Anterior cingulate cortex (tissue), 58 donors: ENCODE measurements at places on chromosomes 4 and X.
A peak's percentile ranks its signal among the peaks of the same experiment; 100 is the strongest.

GRCh38 chrX:43703211-43703791 lies 47.2 kb downstream of the MAOA start:
- DNase-seq: no peak

DNA sequence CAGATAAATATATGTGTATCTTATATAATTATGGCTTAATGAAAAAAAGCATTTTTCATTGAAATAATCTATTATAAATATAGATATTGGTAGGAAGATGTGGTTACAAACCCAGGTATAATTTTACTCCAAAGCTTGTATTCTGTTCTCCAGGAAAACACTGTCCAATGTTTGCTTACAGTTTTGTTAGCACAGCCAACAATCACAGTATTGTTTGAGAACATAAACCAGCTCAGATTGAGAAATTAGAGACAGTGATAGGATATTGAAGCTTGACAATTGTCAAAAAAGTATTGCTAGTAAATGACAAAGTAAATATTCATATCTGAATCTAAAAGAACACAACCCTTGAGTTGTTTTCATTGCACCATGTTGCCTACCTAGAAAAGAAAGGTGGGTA lies 228.8 kb downstream of the ADGRL3 start:
- DNase-seq: no peak

DNA sequence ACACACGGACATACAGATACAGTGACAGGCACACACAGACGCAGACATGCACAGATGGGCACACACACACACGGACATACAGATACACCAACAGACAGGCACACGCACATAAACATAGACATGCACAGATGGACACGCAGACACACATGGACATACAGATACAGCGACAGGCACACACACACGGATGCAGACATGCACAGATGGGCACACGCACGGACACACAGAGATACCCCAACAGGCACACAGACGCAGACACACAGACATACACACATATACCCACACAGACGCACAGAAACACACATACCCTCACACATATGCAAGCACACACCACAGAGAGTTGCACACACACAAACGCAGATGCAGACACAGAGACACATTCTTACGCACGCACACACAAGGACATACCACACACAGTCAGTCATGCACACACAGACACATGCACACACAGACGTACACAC lies 24.4 kb upstream of the SLC25A6 start:
- DNase-seq: no peak

GRCh38 chr4:38177035-38177546 lies 216.9 kb downstream of the PTTG2 start:
- no peak for DNase-seq

DNA sequence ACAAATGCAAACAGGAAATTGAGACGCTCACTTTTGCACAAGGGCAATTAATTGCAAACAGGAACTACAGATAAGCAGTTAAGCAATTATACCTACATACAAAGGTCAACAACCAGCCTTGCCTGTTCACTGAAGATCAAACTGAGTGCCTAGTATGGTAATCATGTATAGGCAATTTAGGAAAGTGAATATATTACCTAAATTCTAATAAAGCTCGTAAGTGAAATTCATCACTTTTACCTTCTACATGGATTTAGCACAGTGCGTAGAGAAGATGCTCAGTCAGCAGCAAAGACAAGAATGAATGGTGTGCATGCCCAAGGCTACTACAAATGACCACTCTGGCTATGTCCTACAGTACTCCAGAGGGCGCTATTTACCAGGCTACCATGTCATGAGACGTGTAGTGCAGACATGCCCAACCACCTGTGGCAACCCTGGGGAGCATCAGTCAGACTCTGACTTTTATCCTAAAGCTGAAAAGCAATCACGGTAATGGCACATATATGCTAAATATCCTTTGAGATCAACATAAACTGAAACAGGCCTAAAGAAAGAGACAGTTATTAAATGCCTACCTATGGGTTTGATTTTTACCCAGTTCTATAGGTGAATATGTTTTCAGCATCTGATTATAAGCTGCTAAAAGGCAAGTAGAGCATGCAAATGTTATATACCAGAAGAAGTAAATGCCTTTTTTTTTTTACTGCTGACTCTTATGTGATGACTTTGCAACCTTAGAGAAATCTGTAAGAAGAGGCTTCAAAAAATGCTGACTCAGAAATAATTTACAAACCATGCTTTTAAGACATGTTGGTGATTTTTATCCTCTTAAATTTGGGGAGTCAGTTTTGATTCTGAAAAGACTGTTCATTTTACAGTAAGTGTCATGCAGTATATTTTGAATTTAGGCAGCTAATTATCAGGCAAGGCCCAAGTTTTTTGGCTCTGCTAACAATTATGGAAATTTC lies 178.0 kb downstream of the PPP3CA start:
- DNase-seq: peak; percentile 18

GRCh38 chrX:53715346-53715924 lies 28.9 kb upstream of the HUWE1 start:
- no peak for DNase-seq

- DNase-seq: no peak
These were observed 71.7 kb downstream of the ENOX2 start for GRCh38 chrX:130831347-130831722.

DNA sequence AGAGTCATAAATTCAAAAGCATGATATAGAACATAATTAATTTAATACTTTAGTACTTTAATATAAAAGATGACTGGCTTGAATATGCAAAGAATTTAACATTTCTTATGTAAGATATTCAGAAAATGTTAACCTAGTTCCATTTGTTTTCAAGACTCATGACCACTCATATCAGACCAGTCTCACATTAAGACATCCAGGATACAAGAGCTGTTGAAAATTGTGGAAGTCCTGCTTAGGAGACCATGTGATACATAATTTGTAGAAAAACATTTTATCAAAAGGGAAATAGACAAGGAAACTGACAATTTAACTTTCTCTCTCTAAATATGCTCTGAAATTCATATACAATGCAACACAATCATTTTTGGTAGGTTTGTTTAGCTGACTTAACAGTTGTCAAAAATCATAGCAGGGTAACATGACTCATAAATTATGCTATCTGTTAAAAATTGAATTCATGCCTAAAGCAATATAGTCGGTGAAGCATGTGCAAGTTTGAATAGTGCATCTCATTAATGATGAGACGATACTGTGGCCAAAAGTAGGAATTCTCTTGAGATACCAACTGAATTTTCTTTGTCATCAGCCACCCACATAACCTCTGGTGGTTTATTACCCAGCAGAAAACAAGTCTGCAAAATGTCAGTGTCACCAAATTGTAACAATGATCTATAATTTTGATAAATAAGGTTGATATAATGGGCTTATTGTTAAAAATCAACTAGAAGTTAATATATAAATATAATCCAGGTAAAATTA lies 211.4 kb downstream of the GASK1B start:
- no peak for DNase-seq

DNA sequence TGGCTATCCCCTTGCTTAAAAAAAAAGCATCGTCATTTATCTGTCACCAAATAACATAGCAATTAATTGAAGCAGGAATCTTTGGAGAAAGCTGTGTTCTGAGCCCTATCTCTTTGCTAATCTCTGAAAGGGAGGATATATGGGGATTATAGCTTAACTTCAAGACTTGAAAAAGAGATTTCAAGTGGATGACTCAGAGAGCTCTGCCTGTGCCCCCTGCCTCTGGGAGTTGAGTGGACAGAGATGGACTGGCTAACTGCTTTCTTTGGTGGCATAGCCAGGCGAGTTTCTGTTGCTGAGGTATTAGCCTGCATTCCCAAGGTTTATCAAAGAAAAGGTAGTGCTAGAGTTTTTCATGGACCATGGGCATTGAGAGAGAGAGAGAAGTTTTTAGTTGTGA lies 91.6 kb downstream of the DDIT4L start:
- DNase-seq: no peak

- DNase-seq: no peak
These were observed 536.2 kb downstream of the MID1IP1 start for GRCh38 chrX:39337451-39337850.

GRCh38 chr4:120491481-120491880 lies 424.8 kb upstream of the MAD2L1 start:
- no peak for DNase-seq

- no peak for DNase-seq
These were observed at the start of gene BMX for GRCh38 chrX:15500497-15500966. Gene BMX (plus strand): TSS chrX:15500807. CDS start chrX:15508354, 7,547 bp downstream.

DNA sequence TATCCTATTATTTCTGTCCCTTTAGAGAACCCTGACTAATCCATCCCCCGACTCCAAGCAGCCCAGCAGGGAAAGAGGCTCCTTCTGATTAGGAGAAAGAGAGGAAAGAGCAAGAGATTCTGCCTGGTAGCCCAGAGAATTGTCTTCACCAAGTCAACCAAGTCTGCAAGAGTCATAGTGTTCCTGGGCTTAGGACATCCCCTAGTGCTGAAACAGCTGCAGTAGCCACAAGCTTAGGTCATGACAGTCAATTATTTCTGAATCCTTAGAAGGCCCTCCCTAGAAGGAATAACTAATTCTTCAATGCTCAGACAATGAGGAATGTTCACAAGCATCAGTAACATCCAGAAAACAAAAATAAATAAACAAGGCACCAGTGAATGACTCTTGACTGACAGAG lies 480.3 kb upstream of the GRIA3 start:
- DNase-seq: no peak

DNA sequence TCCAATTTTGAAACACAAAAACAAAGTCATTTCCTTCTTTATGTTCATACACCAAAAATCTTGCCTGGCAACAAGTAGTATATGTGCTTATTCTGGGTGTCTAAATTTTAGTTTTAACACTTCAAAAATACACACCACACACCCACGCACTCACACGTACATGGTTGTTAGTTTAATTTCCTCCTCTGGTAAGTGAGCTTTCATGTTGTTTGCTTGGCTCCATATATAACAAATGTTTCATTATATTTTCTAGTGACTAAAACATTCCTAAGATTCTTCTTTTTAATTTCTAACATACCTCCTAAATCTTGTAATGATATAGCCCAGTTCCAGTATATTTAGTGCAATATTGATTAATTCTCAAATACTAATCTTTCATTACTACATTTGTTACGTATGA lies 80.9 kb downstream of the PRDM5 start:
- DNase-seq: no peak

- no peak for DNase-seq
These were observed 11.3 kb downstream of the SNX12 start for GRCh38 chrX:71056867-71057266.

- no peak for DNase-seq
These were observed 214.4 kb upstream of the CPEB2 start for GRCh38 chr4:14787894-14788293.

DNA sequence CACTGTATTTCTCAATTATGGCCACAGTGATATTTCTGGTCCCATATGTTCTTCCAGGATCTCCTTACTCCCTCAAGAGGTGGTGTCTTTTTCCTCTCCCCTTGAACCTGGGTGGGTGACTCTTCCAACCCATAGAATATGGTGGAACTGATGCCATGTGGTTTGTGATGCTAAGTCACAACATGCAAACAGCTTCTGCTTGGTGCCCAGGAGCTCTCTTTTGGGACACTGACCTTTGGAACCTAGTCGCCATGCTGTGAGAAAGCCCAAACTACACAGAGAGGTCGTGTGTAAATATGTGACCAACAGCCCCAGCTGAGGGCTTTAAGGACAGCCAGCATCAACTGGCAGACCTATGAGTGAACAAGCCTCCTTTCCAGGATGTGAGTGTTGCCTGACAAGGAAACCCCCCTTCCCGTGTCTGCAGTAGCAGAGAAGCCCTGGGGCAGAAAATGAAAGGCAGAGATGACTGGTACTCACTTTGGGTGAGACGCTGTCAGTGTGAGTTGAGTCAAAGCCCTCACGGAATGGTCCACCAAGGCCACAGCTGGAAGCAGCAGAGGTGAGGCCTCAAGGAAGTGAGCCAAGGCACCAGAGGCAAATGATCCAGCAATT lies 223.4 kb downstream of the BCOR start:
- DNase-seq: no peak

DNA sequence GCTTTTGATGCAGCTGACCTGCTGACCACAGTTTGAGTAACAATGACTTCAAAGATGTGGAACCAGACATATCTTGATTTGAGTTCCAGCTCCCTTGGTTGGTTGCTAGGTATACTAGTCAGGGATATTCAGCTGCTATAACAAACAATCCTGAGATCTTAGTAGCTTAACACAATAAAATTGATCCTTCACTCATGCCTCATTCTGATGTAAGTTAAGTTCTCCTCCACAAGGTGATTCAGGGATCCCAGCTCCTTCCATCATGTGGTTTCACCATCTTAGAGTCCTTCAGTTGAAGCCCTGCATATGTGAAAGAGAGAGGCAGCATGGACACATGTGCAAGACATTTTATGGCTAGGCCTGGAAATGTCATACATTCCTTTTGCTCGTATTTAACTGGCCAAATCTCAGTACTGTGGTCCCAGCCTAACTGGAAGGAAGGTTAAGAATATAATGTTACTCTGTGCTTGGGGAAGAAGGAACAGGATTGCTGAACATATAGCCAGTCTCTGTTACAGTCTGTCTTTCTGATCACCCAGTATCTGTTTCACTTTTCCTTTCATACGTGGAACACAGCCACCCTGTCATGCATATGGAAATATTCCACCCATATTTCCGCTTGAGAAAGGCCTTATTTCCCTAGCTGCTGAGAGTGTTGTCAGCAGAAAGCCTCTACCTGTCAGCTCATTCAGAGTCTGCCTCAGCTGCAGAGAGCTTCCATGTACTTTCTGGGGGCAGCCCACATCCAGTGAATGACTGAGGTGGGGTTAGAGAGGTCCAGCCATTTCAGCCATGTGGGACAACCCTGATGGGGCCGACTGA lies 7.1 kb downstream of the SMIM9 start:
- DNase-seq: no peak

GRCh38 chr4:130632731-130633604 lies 1537.0 kb downstream of the C4orf33 start:
- no peak for DNase-seq

DNA sequence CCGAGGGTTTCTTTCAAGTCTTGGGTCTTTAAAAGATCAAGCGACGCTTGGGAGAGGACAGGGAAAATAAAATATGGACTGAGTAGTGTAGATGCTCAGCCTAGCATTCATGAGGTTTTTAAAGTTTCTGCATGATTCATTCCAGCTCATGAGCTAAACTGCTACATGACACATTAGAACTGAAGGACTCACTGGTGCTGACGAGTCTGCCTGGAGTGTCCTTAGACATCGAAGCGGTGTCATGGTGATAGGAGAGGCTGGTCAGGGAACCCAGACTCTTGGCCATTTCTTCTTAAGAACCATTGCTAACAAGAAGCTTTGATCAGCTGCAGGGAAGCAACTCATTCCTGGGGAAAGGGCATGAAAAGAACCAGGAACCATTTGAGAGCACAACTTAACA lies 158.6 kb downstream of the TRIML1 start:
- no peak for DNase-seq

DNA sequence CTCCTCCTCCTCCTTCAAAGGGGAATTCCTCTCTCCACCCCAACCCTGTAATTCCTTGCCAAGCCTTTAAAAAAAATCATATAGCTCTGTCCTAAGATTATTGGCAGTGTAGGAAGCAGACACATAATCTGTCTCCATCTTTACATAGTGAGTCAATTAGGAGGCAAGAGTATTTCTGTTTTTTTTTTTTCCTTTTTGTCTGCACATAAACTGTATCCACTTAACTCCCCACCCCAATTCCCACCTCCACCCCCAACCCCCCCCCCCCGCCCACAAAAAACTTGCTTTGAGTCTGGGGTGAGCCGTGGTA lies 182.5 kb downstream of the RASL11B start:
- no peak for DNase-seq
